Stimulated activated CD8-positive, alpha-beta memory T cell treated with anti-CD3 and anti-CD28 coated beads, Interleukin-7, amount 100 ng/mL, for 48 hours (primary cell): ENCODE measurements at places on chromosomes 7 and 10.

GRCh38 chr7:94067047-94067446 is 62.9 kb upstream of the BET1 start:
- DNase-seq: no peak

DNA sequence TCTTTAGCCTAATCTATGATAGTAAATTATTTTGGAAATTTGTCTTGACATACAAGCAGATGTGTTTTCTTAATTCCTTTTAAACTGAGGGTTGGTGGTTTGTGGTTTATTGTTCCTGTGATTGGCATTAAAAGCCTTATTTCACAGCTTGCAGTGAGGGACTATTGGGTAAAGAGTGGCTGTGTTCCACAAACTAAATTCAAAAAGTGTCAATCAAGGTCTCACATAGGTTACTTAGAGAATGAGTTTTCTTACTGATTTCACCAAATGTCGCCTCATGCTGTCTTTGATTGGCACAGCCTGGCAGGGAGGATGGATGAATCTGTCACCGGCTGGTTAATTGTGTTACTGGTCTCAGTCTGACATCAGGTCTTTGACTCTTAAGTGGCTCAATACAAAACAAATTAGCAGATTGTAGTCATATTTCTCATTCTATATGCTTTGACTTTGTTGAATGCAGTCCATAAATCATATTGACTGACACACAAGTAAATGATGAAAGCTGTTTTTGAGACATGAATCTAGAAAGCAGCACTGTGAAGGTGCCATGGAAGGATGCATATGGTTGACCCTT is 66.8 kb upstream of the CYP26C1 start:
- DNase-seq: no peak

- no peak for DNase-seq
Measured at GRCh38 chr7:73626814-73627213, 2.5 kb upstream of the MLXIPL start.

DNA sequence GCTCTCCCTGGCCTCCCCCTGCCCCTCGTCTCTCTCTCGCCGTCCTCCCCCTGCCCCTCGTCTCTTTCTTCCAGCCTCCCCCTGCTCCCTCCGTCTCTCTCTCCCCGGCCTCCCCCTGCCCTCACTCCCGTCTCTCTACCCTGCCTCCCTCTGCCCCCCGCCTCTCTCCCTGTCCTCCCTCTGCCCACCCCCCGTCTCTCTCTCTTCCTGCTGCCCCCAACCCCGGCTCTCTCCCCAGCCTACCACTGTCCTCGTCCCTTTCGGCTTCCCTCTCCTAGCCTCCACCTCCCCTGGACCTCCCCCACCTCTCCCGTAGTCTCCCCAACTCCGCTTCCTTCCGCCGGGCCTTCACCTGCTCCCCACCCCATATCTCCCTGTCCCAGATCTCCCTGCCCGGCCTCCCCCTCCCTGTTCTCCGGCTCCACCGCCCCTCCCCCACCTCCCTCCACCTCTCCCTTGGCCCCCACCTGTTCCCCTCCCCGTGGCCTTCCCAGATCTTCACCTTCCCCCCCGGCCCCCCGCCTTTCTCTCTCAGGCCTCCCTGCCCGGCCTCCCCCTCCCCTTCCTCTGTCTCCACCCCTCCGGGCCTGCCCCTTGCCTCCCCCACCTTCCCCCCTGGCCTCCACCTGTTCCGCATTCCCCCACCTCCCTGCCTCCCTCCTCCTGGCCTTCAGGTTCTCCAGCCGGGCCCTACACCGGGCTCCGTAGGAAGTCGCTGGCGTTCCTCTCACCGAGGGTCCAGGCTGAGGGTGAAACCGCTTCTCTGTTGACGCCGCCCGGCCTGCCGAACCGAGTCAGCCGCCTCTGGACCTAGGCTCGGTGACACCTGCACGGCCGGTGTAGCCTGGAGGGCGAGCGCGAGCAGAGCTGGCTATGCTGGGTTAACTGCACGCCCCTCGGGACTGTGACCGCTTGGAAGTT is 1.2 kb downstream of the GET4 start:
- DNase-seq: no peak

DNA sequence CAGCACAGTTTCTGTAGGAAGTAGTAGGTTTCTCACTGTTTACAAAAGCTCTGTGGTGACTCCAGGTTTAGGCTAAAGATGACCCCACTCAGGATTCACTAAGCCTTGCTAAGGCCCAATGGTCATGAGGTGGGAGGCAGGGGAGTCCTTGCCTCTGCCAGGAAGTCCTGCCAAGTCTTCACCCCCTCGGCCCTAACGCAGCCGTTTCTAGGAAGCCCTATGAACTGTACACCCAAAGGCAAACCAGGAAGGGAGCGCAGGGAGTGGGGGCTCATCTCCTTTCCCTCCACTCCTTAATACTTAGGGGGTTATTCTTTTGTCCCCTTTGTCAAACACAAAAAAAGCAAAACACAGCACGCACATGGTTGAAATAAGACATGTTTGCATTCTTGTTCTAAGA is 64.6 kb downstream of the CTBP2 start:
- DNase-seq: no peak

- no peak for DNase-seq
Measured at GRCh38 chr7:112023282-112023681, 182.9 kb downstream of the DOCK4 start.

DNA sequence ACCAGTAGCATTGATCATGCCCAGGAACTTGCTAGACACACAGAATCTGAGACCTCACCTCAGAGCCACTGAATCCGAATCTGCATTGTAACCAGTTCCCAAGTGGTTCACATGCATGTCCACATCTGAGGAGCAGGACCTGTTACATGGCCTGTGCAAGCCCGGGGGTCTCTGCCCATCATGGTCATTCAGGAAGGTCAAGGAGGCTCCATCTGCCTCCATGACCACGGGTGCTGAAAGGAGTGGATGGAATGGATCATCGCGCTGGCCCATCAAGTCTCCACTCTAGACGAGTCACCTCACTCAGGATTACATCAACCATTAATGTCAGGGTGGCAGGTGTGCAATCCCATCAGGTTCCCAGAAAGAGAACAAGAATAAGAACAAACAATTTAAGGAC is 85.8 kb upstream of the ADAM12 start:
- no peak for DNase-seq

DNA sequence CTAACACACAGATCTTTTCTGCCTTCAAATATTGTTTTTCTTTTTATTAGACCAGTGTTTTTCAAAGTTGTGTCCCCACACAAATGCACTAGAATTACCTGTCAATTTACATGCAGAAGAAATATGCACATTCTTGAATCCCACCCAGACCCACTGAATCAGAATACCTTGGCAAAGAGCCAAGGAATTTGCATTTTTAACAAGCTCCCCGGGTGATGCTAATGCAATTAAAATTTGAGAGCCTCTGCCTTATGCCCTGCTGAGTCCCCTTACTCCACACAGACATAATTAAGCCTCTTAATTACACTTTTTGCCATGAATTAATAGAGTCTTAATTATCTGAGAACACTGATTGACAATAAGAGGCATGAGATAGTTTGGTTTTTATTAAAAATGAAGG is 201.2 kb upstream of the GRB10 start:
- no peak for DNase-seq

DNA sequence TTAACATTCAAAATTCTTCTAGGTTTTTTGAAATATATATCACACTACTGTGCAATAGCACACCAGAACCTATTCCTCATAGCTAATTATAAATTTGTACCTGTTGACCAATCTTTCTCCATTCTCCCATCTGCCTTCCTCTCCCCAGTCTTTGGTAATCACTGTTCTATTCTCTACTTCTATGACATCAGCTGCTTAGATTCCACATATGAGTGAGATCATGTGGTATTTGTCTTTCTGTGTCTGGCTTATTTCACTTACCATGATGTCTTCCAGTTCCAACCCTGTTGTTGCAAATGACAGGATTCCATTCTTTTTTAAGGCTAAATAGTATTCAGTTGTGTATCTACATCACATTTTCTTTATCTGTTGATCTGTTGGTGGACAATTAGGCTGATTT is 54.4 kb upstream of the CCDC6 start:
- DNase-seq: no peak

DNA sequence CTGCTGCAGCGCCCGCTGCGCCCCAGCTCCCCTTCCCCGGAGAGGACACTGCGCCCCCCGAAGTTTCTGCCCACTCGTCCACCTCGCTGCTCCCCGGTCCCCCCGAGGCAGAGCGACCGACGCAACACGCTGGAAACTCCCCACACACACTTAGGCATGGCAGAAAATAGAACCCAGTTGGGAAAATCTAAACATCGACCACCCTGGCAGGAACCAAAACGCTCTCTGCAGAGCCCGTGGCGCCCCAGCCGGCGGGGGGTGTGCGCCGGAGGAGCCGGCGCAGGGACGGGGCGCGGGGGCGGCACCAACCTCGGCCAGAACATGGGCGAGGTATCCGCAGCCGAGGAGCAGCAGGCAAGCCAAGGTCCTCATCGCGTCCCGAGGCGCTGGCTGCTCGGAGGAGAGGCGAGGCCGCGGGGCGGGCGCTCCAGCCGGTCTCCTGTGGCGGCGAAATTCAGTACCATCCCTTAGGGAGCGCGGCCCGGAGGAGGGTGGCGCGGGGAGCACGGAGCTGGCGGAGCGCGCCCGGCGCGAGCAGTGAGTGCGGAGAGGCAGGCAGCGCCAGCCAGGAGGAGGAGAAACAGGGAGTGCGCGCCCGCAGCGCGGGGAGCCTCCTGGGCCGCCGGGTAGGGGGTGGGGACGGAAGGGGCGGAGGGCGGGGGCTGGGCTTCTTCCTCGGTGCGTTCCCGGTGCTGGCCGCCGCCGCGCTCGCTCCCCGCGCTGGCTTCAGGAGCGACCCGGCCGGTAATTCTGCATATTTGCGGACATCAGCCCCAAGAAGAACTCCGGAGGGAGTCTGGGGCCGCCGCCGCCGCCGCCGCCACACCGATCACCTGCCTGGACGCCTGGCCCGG is 789 bp downstream of the PDGFA start:
- DNase-seq: no peak

GRCh38 chr7:50640779-50641178 is 75.6 kb upstream of the DDC start:
- no peak for DNase-seq

DNA sequence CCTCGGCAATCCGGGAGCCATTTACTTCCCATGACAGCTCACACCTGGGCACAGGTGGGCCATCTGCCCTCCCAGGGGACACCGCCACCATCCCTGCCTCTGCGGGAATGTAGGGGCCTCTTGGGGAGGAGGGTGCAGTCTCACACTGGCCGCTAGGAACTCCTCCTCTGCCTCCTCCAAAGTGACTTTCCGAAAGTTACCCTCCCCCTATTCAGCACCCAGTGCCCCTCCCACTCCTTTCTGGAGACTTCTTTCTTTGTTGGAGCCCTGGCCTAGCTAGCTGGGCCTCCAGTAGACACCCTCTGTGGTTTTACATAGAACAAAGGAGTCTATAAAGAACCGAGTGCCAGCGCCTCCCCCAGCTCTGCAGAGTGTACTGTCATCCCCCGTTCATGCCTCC is 45.8 kb upstream of the MNX1 start:
- DNase-seq: no peak

DNA sequence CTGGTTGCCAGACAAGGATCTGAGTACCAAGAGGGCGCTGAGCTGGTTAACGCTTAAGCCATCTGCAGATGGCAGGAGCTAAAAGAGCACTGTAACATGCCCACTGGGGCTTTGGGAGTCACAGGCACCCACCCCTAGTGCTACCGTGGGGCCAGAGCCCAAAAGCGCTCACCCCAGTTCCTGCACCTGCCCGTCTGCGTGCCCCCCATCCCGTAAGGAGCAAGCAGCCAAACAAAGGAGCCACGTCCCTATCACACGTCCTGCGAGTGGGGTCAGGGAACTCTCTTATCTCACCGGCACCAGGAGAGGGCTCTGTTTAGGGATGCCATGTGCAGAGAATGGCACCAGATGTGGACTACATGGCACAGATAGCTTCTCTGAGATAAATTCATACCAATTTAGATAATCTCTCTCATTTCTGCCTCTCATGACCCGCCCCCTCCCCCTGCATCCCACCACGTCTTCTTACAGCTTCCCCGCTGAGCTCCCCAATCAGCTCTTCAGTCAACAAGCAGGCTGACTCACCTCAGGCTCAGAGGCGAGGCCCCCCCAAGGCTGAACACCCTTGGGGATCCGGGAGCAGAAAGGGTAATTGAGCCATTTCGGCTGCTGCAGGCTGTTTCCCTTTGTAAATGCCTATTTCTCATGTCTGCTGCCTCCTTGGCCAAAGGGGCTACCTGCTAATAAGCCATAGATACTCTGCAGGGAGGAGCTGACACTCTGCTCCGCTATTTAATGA is 235.7 kb downstream of the GRID1 start:
- no peak for DNase-seq

DNA sequence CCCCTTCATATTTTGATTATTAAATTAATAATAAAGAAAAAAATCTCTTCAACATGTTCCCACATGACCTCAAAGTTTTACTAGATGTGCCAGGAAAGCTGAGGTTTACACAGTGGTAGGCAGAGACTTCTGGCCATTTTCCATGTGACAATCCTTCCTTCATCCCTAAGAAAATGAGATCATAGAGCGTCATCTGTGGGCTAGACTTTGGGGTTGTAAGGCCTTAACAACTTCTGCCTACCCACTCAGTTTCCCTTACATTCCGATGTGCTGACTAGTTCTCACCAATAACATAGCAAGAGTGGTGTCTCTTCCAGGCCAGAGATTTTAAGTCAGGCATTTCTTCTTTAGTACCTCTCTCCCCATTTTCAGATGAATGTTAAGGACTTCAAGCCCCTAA is 171.1 kb upstream of the PHF14 start:
- DNase-seq: no peak

- DNase-seq: no peak
Measured at GRCh38 chr7:84674236-84674913, 479.8 kb upstream of the SEMA3A start.

DNA sequence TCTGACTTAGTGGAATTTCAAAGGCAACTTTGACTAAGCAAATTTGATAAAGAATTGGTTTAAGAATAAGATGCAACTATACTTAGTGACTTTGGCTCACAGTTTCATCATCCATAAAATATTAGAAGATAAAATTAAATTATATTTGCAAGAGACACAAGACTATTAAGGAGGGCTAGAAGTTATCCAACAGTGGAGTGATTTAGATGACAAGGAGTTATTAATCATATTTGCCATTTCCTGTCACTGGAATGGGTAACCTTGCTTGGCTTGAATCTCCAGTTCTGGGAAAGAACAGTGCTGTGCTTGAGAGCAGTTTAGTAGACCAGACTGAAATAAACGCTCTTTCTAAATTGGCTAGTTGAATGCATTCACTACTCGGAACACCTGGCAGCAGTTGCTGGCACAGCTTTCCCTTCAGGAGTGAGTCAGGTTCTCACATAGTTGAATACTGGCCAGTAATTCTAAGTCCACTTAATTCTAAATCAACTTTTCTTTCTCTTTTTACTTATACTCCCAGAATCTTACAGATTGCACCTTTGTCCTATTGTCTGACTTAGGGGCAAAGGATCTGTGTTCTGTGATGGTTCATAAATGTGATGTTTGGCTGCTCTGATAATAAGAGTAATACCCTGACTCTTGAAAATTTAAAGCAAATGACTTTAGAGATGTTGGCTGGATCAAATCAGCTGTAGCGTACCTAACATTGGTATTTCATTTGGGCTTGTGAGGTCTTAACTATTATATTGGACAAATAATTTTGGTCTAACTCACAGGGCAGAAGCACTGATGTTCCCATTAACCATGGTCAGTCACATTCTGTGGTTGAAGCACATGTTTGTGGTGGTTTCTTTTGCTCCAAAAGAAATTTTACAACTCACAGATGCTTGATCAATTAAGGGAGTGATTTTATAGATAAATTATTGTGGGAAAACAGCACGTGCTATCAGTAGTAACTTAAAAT is 16.6 kb downstream of the STMP1 start:
- no peak for DNase-seq
